Left ventricle myocardium inferior (tissue), 1 donor: ENCODE measurements at places on chromosomes 7 and 10. TPM values are rescaled to one million over a fixed set of nuclear protein-coding genes. Genes with fewer than 3 reads are reported as not detected.

DNA sequence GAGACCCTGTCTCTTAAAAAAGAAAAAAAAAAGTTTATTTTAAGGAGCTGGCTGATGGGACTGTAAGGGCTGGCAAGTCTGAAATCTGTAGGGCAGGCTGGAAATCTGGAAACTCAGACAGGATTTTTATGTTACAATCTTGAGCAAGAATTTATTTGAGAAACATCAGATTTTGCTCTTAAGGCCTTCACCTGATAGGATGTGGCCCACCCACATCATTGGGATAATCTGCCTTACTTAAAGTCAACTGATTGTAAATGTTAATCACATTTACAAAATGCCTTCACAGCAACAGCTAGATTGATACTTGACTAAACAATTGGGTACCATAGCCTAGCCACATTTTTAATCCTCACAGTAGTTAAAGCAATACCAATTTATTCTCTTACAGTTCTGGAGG is 11.5 kb downstream of the MINDY4 start:
- no peak for DNase-seq

DNA sequence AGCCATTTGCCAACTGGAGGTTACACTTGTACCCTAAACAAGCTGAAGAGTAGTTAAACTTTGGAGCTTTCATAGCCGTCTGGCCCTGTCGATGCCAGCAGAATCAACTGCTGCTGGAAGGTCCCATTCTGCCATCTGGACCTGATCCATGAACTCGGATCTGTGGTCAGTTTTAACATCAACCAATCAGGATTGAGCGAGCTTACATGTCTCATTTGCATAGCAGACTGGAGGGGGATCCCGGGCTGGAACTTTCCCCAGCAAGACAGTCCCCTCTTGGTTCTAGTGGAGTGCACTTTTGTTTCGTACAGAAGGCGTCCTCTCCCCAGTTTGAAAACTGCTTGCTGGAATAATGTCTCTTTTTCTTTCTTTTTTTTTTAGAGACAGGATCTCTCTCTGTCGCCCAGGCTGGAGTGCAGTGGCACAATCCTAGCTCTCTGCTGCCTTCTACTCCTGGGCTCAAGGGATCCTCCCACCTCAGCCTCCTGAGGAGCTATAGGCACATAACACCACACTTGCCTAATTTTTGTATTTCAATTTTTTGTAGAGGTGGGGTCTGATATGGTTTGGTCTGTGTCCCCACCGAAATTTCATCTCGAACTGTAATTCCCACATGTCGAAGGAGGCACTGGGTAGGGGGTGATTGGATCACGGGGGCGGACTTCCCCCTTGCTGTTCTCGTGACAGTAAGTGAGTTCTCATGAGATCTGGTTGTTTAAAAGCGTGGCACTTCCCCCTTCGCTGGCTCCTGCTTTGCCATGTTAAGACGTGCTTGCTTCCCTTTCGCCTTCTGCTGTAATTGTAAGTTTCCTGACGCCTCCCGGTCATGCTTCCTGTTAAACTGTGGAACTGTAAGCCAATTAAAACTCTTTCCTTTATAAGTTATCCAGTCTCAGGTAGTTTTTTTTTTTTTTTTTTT is 42.8 kb upstream of the SEPHS1 start:
- no peak for DNase-seq

Gene FERD3L
- not detected for total RNA-seq

Gene ZNF248
- 15.1 TPM for total RNA-seq

DNA sequence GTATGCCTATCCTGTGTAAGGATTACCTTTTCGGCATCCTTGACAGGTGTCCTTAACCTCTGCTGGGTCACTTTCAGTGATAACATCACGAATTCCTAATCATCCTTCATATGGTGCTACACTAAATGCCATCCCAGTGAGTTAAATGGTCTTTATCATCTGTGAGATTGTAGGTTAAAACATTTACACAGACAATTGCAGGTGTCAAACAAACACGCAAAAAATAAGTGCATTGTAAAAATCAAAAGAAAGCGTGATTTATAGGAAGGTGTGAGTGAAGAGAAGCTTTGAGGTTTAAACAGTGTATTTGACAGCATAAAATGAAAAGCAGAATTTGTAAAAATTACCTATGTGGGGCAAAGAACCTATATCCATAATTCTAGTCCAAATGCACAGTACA is 111.5 kb upstream of the IFRD1 start:
- DNase-seq: no peak

GRCh38 chr7:81294897-81295515 is 376.2 kb upstream of the SEMA3C start:
- no peak for DNase-seq

Gene SPDYE2
- total RNA-seq: not detected

Gene PRSS1
- not detected for total RNA-seq

DNA sequence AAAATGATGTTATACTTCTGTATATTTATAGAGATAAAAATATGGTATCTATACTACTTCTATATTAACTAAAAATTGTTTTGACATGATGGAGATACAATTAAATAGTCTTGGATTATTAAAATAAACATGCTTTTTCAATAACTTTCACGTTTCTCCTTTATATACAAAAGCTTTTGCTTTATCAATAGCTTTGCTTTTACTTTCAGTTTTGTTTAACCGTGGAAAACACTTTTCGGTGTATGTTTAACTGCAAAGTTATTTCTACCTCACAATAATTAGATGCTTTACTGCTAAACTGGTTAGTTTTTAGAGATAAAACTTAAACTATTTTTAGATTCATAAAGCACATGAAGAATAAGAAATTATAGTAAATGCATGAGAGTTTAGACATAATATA is 432.1 kb upstream of the PCDH15 start:
- DNase-seq: no peak

Gene SPDYE3
- not detected for total RNA-seq

Gene NPC1L1
- total RNA-seq: 0.19 TPM

Gene CALHM1
- total RNA-seq: not detected

DNA sequence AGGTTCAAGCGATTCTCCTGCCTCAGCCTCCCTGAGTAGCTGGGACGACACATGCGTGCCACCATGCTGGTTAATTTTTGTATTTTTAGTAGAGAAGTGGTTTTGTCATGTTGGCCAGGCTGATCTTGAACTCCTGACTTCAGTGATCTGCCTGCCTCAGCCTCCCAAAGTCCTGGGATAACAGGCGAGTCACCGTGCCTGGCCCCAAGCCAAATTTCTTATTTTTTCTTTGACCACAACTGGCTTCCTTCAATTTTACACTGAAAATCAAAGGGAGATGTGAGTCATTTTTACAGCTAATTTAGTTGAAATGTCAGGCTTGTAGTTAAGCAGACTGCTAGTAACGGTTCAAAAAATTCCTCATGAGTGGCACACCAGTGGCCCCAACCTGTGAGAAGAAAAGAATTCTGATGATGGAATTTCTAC is 7.8 kb downstream of the RNF216 start:
- no peak for DNase-seq

- no peak for DNase-seq
Observed at GRCh38 chr7:29968683-29969395, 20.8 kb downstream of the SCRN1 start.

Gene IFIT2
- total RNA-seq: 4.5 TPM

- DNase-seq: no peak
Observed at GRCh38 chr10:73234695-73235094, 12.4 kb downstream of the DNAJC9 start.

DNA sequence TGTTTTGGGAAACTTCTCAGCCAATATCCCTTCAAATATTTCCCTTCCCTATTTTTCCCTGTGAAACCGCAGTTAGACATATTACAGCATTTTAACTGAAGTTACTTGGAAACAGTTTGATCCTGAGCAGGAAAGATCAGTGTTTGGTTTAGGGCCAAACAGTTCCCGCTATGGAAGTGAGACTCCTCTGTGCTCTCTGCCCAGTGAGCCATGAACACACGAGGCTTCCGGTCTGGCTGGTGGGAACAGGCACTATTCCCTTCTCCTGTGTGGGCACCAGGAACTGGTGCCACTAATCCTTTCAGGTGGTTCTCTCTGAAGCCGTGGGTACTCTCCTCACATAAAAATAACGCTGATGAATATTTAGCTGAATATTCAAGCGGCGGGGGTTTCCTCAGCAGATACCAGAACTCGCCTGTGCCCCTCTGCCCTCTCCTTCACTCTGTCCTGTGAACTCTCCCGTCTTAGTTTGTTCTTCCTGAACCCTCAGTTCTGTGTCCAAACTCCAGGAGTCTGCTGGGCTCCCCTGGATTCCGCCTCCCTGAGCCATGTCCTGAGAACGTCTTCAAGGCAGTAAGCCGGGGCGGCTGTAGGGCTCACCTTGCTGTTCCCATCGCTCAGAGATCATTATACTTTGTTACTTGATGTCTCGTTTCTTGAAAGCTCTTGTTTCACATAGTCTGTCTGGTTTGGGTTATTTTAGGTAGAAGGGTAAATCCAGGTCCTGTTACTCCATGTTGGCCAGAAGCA is 25.7 kb downstream of the FOXL3 start:
- DNase-seq: no peak

Gene TUBB8
- total RNA-seq: not detected

DNA sequence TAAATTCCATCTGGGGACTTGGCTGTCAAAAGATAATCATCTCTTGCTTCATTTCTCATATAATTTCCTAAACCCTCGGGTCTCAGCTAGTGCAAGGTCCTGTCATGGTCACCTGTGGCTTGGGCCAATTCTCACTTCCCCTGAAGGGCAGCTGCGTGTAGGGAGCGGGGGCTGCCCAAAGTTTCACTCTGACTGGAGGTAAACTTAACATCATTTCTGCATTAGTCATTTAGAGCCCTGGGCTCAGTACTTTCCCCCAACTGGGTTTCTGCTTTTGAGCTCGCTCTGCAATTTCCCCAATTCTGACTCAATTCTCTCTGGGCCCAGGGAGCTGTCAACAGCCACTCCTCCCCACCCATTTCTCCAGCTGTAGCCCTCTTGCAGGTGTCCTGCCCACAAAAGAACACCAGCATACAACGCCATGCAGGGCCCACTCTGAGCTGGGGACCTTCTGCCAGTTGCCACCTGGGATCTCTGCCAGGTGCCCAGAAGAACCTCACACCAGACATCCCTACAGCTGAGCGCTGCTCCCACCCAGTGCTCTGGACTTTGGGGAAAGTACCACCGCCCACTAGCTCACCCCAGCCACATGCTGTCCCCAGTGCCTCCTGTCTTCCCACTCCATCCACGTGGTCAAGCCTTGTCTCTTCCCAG is 37.9 kb downstream of the VOPP1 start:
- no peak for DNase-seq

DNA sequence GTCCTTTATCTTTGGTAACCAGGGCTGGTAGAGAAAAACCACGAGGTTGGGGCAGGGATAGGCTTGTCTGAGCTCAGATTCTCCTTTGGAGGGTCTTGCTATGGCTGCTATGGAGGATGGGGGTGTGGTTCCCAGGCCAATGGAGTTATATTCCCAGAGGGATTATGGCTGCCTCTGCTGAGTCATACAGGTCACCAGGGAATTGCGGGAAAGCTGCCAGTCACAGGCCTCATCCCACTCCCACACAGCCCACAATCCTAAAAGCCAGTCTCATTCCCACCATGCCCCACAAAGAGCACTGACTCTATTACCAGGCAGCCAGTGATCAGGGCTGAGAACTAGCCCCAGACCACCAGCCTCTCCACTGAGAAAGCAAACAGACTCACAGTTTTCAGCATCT is 316.6 kb upstream of the TMEM229A start:
- DNase-seq: no peak

- no peak for DNase-seq
Observed at GRCh38 chr7:12493407-12493806, 77.1 kb upstream of the SCIN start.

Gene HMX3
- total RNA-seq: not detected

Gene TMEM60
- total RNA-seq: 8.2 TPM

DNA sequence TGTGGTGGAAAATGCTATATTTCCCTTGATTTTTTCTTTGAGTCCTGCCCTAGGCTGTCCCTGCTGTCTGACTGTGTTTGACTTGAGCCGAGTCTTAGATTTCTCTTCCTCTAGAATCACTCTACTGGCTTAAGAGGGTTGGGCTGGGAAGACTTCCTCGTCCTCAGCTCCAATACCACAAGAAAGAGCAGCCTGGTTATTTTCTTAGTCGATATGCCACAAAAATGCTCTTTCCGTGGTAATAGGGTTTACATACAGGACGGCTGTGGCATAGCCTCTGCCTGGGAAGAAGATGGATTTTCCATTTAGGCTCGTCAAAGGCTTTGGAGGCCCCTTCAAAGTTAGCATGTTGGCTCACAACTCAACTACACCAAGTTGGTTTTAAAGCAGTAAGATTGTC is 212.0 kb upstream of the IGFBP3 start:
- no peak for DNase-seq

DNA sequence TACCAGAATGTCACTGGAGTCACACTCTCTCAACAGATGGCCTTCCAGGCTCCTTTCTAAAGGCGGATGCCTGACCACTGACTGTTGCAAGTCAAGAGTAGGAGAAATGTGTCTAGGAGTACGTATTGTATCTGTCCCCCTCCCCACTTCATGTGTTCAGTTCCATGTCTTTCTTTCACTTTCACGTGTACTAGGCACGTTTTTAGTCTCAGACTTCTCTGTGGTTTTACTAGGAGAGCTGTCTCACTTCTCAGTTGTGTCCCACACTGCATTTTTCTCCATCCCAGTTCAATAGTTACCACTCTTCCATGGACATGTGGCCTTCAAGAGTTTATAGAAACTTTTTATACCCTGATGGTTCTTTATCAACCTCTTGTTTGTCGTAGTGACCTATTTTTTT is 893.0 kb downstream of the NRG3 start:
- no peak for DNase-seq

DNA sequence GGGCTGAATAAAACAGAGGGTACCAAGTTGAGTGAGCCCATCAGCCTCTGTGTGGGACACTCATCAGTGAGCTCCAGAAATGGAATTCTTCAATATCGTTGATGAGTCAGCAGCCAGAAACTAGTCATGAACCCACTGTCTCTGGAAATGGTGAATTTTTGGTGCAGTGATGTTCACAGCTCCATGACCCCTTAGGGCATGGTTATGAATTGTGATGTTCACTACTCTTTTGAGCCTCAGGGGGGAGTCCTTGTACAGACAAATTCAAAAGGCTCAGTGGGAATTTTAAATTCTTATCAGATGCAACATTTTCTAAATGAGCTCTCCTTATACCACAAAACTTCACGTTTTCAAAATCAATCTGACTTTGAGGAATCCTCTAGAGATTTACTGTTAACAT is 335.7 kb downstream of the PHTF2 start:
- DNase-seq: no peak

DNA sequence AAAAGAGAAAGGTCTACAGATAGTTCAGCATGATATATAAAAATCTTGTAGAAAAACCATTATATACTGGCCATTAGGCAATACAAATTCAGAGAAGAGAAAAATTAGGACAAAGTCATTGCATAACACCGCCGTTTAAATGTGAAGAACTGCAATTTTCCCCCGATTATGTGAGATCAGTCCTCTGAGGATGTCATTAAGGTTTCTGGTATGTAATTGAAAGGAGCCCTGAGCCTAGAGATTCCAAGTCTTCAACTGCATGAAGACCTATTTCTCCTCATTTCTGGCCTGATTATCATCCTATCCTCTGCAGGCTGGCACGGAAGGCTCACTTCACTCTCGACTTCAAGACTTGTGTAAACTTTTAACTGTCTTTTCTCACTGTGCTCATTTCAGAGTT is 395.3 kb downstream of the GALNT17 start:
- DNase-seq: no peak
